Osteocyte (in vitro differentiated cells): ENCODE measurements at places on chromosomes 6 and 20. TPM values are rescaled to one million over a fixed set of nuclear protein-coding genes. Genes with fewer than 3 reads are reported as not detected.
A peak's percentile ranks its signal among the peaks of the same experiment; 100 is the strongest.

GRCh38 chr20:1964659-1965405, 29.0 kb downstream of the PDYN start:
- H3K4me1 ChIP-seq: no peaks in the 10 kb centered on the region
- H3K4me3 ChIP-seq: no peak overlapping the region
- H3K27me3 ChIP-seq: peaks cover 67% of the 10 kb centered on the region
- DNase-seq: no peak
- no peaks in the 10 kb centered on the region for H3K36me3 ChIP-seq
- H3K27ac ChIP-seq: no peak overlapping the region

The DEFB124 gene
- not detected in 2 replicates for total RNA-seq

GRCh38 chr20:48311956-48312355, 515.8 kb downstream of the PREX1 start:
- DNase-seq: no peak
- no peak overlapping the region for H3K4me3 ChIP-seq
- H3K4me1 ChIP-seq: peaks cover 10% of the 10 kb centered on the region

DNA sequence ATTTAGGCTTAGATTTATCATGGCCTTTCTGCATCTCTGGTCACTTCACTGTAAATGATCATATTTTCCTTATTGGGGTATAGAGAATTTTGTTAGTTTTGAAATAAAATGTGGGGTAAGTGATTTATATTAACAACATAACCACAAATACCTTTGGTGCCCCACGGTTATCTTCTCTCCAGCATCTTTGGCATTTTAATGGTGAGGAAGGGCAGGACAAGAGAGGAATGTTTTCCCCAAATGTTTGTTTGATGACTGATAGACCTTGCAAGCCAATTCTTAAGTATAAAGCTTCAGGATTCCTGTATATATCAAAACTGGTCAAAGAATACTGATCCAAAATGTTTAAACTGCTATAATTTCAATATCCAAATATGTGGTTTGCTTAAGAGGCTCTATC, 171.6 kb upstream of the SMLR1 start:
- H3K27ac ChIP-seq: no peak overlapping the region
- H3K4me1 ChIP-seq: peaks cover 1% of the 10 kb centered on the region
- H3K4me3 ChIP-seq: no peak overlapping the region
- no peaks in the 10 kb centered on the region for H3K36me3 ChIP-seq

The DACT2 gene
- total RNA-seq: 0.94 and 1.4 TPM in 2 replicates

DNA sequence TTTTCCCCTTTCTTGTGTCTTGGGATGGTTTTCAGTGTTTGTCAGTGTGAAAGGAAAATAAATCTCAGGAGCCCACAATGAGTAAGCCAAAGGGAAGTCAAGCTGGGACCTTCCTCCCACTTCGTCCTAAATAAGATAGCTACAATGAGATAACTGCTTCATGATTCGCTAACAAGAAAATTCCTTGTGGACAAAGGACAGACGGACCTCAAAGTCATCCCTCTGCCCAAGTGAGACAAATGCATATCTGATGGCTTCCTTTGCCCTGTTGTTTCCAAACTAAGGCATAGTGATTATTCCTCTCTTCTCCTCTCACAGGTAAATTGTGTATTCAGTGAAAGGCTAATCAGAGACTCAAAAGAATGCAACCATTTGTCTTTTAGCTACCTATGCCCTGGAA, 26.1 kb upstream of the ADTRP start:
- DNase-seq: no peak
- no peaks in the 10 kb centered on the region for H3K27me3 ChIP-seq
- peaks cover 13% of the 10 kb centered on the region for H3K4me1 ChIP-seq

GRCh38 chr20:1535420-1536175, 21.9 kb downstream of the SIRPD start:
- no peaks in the 10 kb centered on the region for H3K4me1 ChIP-seq

The NKAIN4 gene
- total RNA-seq: 0.62 TPM in 1 of 2 replicates, not detected in the other

GRCh38 chr6:22206106-22206505, 90.7 kb downstream of the PRL start:
- no peaks in the 10 kb centered on the region for H3K27me3 ChIP-seq
- H3K4me1 ChIP-seq: peaks cover 7% of the 10 kb centered on the region
- no peak for DNase-seq
- no peak overlapping the region for H3K4me3 ChIP-seq
- H3K27ac ChIP-seq: no peak overlapping the region

DNA sequence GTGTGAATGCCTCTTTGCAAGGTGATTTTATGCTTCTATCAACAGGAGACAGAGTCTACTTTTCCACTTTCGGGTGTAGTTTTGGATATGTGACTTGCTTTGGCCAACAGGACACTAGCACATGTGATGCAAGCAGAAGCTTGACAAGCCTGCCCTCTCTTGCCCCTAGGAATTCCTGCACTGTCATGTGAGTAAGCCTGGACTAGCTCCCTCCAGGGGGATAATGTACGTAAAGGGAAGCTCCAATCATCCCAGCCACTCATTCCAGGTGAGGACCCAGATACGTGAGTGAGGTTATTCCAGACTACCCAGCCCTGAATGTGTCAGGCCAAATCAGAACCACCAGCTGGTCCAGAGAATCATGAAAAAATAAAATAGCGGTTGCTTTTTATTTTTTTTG, 33.3 kb downstream of the BEND3 start:
- peaks cover 13% of the 10 kb centered on the region for H3K36me3 ChIP-seq
- DNase-seq: no peak
- H3K27me3 ChIP-seq: no peaks in the 10 kb centered on the region
- no peak overlapping the region for H3K27ac ChIP-seq
- no peak overlapping the region for H3K4me3 ChIP-seq

- no peak overlapping the region for H3K27ac ChIP-seq
- no peak for DNase-seq
- no peaks in the 10 kb centered on the region for H3K27me3 ChIP-seq
These were observed 55.4 kb downstream of the GFOD1 start for GRCh38 chr6:13431861-13432465.

GRCh38 chr6:126063512-126064146, 77.3 kb downstream of the TRMT11 start:
- no peaks in the 10 kb centered on the region for H3K27me3 ChIP-seq
- H3K27ac ChIP-seq: peak overlapping the region; percentile 56
- peaks cover 14% of the 10 kb centered on the region for H3K4me1 ChIP-seq
- no peak for DNase-seq
- no peak overlapping the region for H3K4me3 ChIP-seq

- H3K4me3 ChIP-seq: no peak overlapping the region
- H3K36me3 ChIP-seq: no peaks in the 10 kb centered on the region
- H3K27me3 ChIP-seq: no peaks in the 10 kb centered on the region
- H3K4me1 ChIP-seq: peaks cover 11% of the 10 kb centered on the region
- DNase-seq: no peak
These were observed 35.7 kb upstream of the RBL1 start for GRCh38 chr20:37131486-37131885.

DNA sequence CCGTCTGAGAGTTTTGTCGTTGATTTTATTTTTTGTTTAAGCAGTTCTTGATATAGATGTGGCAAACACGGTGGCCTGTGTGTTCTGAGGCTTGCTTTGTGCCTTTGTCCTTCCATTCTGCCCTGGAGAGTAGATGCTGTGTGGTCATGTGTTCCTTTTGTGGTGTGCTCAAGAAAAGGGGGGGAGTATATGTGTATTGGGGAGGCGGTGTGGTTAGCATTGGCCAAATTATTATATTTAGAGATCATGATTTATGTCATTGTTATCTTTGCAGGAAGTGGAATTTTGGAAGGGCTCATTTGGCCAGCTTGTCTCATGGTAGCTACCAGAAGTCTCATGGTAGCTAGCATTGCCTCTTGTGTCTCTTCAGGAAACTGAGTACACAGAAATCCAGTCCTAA, 16.4 kb downstream of the RREB1 start:
- H3K27me3 ChIP-seq: no peaks in the 10 kb centered on the region
- H3K4me3 ChIP-seq: no peak overlapping the region
- no peak overlapping the region for H3K27ac ChIP-seq

The OTOR gene
- not detected in 2 replicates for total RNA-seq

DNA sequence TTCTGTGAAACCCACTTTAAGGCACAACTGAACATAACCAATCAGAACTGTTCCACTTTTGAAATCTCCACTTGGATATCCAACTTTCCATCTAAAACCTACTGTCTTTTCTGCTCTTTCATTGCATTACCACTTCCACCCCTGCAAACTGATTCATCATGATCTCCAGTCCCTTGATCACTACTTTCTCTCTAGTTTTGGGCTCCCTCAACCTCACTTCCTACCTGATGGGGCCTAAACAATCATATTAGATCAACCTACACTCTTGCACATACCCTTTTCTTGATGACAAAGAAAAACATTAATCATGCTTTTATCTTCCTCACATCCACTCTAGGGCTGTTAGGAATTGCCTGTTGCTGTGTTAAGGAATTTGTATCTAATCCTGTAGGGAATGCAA, 137.6 kb downstream of the PDSS2 start:
- no peaks in the 10 kb centered on the region for H3K36me3 ChIP-seq
- H3K4me3 ChIP-seq: no peak overlapping the region
- H3K4me1 ChIP-seq: peaks cover 10% of the 10 kb centered on the region
- no peak for DNase-seq

The CAGE1 gene
- 0.19 TPM in 1 of 2 replicates, not detected in the other for total RNA-seq

The DEF6 gene
- 0.52 and 0.59 TPM in 2 replicates for total RNA-seq

- peaks cover 31% of the 10 kb centered on the region for H3K36me3 ChIP-seq
- no peak overlapping the region for H3K4me3 ChIP-seq
- H3K27me3 ChIP-seq: no peaks in the 10 kb centered on the region
These were observed 61.0 kb downstream of the CEP162 start for GRCh38 chr6:84166395-84166794.

The UNC5CL gene
- 0.51 and 0.76 TPM in 2 replicates for total RNA-seq

DNA sequence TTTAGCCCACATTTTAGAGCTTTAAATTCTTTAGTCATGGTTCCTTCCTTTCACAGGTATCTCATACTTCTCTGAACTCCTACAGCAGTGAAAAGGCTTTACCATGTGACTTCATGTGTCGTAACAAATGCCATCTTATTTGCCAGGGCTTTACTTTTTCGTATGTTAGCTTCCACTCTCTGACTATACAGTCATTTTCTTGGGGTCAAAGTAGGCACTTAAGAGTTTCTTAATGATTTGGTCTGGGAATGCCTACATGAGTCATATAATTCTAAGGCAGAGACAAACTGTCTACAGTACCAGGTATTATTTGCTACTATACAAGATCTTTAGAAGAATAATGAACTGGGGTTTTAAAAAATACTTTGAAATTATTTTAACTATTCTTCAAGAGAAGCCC, 15.0 kb downstream of the RAB23 start:
- H3K27ac ChIP-seq: peak overlapping the region; percentile 44
- H3K4me3 ChIP-seq: no peak overlapping the region
- H3K27me3 ChIP-seq: no peaks in the 10 kb centered on the region
- H3K4me1 ChIP-seq: peaks cover 35% of the 10 kb centered on the region
- H3K36me3 ChIP-seq: peaks cover 14% of the 10 kb centered on the region

GRCh38 chr20:51376111-51376510, 166.4 kb downstream of the NFATC2 start:
- peaks cover 19% of the 10 kb centered on the region for H3K4me1 ChIP-seq
- DNase-seq: no peak
- H3K36me3 ChIP-seq: no peaks in the 10 kb centered on the region
- H3K27ac ChIP-seq: no peak overlapping the region
- H3K27me3 ChIP-seq: no peaks in the 10 kb centered on the region
- no peak overlapping the region for H3K4me3 ChIP-seq

The AVP gene
- total RNA-seq: not detected in 2 replicates

The SOBP gene
- 6.1 and 7.4 TPM in 2 replicates for total RNA-seq

GRCh38 chr6:73699676-73700459, 3.9 kb downstream of the CD109 start:
- H3K4me1 ChIP-seq: peaks cover 40% of the 10 kb centered on the region
- no peak for DNase-seq
- H3K36me3 ChIP-seq: peaks cover 5% of the 10 kb centered on the region
- no peak overlapping the region for H3K27ac ChIP-seq
- no peaks in the 10 kb centered on the region for H3K27me3 ChIP-seq

- H3K27me3 ChIP-seq: no peaks in the 10 kb centered on the region
- H3K27ac ChIP-seq: no peak overlapping the region
- no peak for DNase-seq
- no peaks in the 10 kb centered on the region for H3K36me3 ChIP-seq
- H3K4me1 ChIP-seq: peaks cover 7% of the 10 kb centered on the region
These were observed 7.9 kb downstream of the EPB41L1 start for GRCh38 chr20:36162272-36162966.

The FOXF2 gene
- total RNA-seq: 1.5 and 1.8 TPM in 2 replicates

- H3K27me3 ChIP-seq: no peaks in the 10 kb centered on the region
- H3K27ac ChIP-seq: no peak overlapping the region
- no peaks in the 10 kb centered on the region for H3K4me1 ChIP-seq
- H3K4me3 ChIP-seq: no peak overlapping the region
- H3K36me3 ChIP-seq: peaks cover 61% of the 10 kb centered on the region
- DNase-seq: no peak
These were observed 16.7 kb downstream of the ZNFX1 start for GRCh38 chr20:49261173-49261572.

DNA sequence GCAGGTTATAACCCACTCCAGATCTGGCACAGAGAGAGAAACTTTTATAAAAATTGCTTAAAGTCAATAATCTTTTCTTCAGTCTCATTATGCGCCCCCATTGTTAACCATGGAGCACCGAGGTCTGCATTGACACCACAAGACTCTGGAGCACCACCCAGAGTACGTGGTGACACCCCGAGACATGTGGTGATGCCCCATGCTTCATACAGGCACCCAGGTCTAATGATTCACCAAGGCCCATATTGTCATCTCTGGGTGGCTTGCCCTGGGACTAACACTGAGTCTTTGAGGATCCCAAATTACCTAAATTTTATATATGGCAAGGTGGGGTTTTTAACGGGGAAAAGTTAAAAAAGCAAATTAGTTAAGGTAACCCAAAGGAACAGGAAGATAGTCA, 31.1 kb downstream of the CD109 start:
- H3K27ac ChIP-seq: no peak overlapping the region
- DNase-seq: no peak
- no peak overlapping the region for H3K4me3 ChIP-seq
- peaks cover 2% of the 10 kb centered on the region for H3K36me3 ChIP-seq
- H3K4me1 ChIP-seq: peaks cover 11% of the 10 kb centered on the region

- no peaks in the 10 kb centered on the region for H3K27me3 ChIP-seq
- DNase-seq: no peak
- no peaks in the 10 kb centered on the region for H3K4me1 ChIP-seq
- no peak overlapping the region for H3K4me3 ChIP-seq
- H3K36me3 ChIP-seq: peaks cover 35% of the 10 kb centered on the region
- H3K27ac ChIP-seq: no peak overlapping the region
These were observed 32.9 kb downstream of the AHI1 start for GRCh38 chr6:135464634-135465033.

DNA sequence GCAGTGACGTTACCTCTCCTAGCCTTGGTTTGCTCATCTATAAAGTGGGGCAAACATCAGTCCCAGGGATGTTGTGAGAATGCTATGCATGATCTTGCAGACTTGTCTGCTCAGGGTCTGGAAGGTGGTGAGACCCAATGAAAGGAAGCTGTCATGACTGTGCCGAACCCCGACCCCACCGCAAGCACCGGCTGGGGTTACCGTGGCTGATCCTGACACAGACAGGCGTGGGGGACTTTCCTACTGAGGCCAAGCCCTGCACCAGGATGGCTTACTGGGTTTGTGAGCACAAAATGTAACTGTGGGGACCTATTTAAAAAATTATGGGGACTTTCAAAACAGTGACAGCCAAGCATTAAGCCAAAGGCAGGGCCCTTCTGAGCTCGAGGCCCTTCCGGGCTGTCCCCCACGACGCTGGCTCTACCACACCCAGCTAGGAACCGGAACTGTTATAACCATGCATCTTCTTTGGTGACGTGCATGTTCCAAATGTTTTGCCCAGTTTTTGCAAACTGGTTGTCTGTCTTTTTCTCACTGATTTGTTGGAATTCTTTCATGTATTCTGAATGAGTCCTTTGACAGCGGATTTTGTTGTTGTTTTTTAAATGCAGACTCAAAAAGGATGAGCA, 76.6 kb upstream of the PMEPA1 start:
- no peak overlapping the region for H3K27ac ChIP-seq
- H3K4me1 ChIP-seq: no peaks in the 10 kb centered on the region
- H3K4me3 ChIP-seq: no peak overlapping the region
- DNase-seq: no peak

The CDC25B gene
- total RNA-seq: 193 and 197 TPM in 2 replicates
